ENCODE measurements at places on chromosomes 16 and 17.

- DNase-seq, result no peak
Measured at GRCh38 chr17:22221344-22221743, 529.0 kb downstream of the KCNJ18 start.

- no peak for DNase-seq
Measured at GRCh38 chr17:50908860-50909764, 43.0 kb upstream of the TOB1 start.

DNA sequence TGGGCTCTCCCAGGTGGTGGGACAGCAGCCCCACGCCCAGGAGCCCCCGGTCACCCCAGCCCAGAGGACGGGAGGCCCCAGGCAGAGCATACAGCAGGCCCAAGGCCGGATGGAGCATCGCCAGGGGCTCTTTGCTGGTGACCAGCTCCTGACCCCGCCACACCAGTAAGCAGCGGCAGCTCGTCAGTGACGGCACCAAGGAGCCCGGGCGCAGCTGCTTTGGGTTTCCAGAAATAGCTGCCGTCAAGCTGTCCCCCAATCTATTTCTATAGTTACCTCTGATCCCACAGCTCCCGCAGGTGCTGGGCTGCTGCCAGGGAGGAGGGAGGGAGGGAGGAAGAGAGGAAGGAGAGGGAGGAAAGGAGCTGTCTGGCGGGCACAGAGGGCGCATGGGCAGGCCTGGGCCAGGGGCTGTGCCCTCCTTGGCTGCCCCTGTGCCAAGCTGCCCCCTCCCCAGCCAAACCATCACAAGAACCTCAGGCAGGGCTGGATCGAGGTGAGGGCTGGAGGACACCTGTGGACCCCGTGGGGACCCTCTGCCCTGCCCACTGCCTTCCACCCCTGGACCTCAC, 10.8 kb upstream of the RASD1 start:
- DNase-seq, result no peak

DNA sequence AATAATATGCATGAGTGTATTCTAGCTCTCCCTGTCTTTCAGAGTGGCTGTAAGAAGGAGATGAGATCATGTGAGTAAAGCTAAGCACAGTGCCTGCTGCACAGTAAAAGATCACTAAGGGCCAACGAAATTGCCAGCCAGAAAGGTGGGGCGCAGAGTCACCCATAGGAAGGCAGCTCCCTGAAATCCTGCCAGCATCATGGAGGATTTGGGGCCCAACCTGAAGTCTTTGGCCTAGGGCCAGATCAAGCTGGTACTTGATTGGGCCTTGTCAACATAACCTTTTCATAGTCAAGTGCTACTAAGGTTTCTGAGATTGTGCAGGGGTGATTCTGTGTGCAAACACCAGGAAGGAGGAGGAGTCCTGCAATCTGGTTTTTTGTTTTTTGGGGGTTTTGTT, 16.5 kb downstream of the SCNN1B start:
- no peak for DNase-seq

DNA sequence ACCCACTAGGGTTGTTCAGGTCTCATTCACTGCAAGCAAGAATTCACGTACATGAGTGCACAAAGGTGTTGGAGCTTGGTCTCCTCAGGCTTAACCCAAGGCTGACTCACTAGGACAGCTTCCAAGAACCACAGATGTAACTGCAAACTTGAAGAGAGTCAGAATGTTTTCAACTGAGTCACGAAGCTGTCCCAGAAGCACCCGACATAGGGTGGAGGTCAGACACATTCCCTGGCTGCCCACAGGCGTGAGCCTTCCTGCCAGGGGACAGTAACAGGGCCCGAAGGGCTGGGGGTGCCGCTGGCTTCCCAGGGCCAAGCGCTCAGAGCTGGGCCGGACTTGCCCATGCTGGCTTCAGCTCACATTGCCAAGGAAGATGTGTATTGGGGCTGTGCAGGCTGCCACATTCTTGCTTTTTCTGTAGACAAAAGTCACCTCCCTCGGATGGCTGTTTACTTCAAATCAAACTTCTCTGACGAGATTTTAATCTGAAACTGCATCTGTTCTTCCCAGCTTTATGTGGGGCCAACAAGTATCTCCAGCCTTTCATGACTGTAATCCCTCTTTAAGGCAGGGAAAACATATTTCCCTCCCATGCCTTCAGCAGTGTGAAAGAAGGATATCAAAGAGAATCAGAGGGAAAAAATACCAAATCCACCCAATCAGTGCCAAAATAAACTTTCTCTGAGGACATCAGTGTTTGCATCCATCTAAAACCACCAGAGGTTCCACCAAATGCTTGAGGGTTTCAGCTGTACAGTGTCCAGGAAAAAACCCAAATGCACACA, 14.3 kb downstream of the CMTM3 start:
- DNase-seq, result no peak

- peak; percentile 79 for DNase-seq
Measured at GRCh38 chr17:31558748-31559583, 167.5 kb downstream of the RAB11FIP4 start.

DNA sequence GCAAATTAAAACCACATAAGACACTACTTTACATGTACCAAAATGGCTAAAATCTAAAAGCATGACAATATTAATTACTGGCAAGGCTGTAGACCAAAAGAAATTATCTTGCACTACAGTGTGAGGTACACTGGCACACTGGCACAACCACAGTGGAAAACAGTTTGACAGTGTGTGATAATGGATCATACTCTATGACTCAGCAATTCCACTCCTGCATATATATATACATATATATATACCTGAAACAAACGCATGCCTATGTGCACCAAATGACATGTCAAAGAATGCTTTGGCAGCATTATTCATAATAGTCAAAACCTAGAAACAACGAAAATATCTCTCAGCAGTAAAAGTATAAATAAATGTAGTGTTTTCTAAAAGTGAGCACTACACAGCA, 4.6 kb upstream of the DYNLRB2 start:
- DNase-seq, result no peak

DNA sequence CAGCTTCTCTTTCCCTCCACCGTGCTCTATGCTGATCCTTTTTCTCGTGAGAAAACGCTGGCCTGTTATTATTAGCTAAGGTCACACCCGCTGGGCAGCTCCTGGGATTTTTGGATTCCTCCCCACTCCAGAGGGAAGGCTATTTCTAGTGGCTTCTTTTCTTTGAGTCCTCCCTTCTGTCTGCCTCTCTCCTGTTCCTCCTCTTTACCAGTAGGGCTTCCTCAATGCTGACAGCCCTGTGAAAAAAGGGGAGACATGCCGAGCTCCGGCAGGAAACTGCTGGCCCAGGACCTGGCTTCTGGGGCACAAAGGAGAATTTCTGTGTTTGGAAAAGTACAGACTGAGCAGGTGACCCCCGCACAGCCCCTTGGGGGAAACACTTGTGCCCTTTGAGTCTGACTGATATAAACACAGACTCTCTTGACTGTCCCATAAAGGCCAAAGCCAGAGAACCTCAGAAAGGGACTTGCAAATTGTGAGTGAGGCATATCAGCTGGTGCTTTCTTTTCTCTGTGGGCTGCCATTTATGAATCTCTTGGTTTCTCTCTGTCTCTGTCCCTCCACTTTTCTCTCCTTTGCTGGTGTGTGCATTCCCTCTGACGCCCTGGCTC, 14.0 kb upstream of the RNF135 start:
- no peak for DNase-seq

GRCh38 chr16:53905028-53905427, 201.1 kb downstream of the FTO start:
- DNase-seq, result no peak

GRCh38 chr17:77929180-77929564, 29.3 kb upstream of the TNRC6C start:
- DNase-seq, result no peak

- no peak for DNase-seq
Measured at GRCh38 chr16:1772362-1772907, at the start of gene EME2. TSS of gene EME2 (plus strand) at chr16:1772810. CDS start at chr16:1773228, 418 bp downstream.

DNA sequence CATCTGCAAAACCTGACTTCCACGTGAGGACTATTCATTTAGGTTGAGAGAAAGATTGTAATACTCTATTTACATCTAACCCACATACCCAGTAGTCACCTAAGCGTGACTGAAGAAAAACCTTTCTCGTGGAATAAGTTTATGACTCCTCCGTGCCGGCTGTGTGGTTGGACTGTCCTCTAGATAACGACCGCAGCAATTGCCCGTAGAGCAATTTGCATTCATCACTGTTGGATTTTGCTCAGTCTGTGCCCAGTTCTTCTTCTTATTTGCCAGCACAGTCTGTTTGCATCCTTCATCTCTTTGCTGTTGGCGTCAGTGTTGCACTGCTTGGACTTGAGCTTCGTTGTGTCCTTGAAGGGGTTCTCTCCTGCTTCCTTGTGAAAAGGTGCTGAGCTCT, 131.3 kb downstream of the CYB561 start:
- DNase-seq, result no peak

GRCh38 chr17:73156887-73157520, 7.8 kb upstream of the SSTR2 start:
- DNase-seq, result no peak
